NCI-H1048 (cell line): ENCODE measurements at places on chromosomes 3 and 15.

DNA sequence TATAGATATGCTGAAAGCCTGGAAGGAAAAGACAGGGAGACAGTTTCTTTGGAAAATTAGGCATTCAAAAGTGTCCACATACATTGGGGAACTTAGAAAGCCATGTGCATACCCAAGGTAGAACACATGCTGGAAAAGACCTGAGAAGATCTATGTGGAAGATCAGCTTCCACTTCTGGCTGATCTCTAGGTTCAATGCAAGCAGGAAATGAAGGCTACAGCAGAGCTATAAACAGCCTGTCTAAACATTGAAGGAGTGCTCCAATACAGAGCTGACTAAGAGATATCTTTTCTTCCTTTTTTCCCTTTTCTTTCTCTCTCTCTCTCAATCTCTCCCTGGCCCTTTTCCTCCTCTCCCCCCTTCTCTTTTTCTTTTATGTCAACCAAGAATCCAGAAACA lies 73.6 kb upstream of the TCF12 start:
- no peak for DNase-seq

DNA sequence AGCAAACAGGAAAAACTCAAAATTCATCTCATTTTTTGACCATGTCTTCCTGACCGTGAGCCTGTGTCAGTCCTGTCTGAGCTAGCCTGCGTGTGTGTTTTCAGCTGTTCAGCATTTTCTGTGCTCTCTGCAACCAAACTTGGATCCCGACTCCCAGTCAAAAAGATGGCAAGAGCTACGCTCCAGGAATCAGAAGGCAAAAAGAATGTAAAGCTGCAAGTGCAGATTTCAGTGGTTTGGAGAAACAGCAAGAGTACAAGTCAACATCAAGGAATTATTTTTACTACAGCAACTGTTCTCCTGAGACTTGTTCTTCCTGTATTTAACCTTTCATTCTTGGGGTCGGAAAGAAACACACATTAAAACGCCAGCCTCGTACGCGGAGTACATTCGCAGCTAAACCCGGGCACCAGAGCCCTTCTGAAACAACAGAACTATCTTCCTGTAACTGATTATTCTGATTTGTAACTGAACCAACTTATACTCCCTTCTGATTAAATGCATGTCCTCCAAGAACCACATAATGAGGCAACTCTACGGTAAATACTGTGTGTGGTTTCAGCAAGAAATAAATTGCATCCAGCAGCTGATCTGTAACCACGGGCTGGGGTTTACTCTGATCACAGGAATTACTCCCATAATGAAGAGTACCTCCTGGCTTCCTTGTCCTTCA lies 107.4 kb downstream of the LRIG1 start:
- DNase-seq = no peak

DNA sequence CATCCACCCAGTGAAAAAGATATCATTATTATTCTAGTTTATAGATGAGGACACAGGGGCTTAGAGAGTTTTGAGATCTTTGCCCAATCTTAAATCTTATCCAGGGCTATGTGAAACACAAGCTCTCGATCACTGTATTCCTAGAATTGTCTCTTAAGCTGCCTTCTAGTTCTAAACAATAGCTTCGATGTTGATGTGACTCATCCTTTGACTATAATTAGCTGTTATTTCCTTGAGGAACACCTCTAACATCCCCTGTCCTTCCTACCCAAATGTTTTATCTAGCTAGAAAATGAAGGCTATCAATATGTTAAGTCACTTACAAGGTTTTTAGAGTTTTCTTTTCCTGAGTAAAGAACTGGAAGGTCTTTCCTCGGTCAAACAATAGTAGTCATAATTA lies 83.1 kb upstream of the STAC start:
- no peak for DNase-seq

- DNase-seq = no peak
These were observed 36.0 kb upstream of the CBLB start for GRCh38 chr3:105904678-105905284.

DNA sequence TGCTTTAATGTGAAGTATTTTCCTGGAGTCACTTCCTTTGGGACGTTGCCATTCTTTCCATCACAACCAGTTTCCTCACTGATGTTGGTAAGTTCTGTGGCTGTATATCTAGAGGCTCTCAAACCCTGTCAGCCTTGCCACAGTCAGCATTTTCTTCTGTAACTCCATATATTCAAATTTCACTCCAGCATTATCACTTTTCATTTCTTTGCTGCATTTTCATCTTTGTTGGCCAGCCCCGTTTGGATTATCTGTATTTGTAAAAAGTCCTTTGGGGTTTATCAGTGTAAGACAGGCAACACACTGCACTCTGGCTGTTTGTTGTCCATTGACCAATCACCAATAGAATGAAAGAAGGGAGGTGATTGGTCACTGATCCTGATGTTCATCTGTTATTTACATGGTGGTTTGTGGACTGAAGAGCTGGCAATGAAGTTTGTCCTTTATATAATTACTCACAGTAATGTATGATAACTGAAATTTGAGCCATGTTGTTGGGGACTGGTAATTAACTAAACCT lies 20.3 kb downstream of the GMPS start:
- DNase-seq = no peak

- DNase-seq = no peak
These were observed 160.6 kb downstream of the RBMS3 start for GRCh38 chr3:29441422-29441821.

GRCh38 chr3:157752554-157752953 lies 249.3 kb upstream of the VEPH1 start:
- no peak for DNase-seq

GRCh38 chr3:164452707-164453106 lies 625.6 kb downstream of the SI start:
- no peak for DNase-seq

- no peak for DNase-seq
These were observed 72.1 kb upstream of the ETV5 start for GRCh38 chr3:186180891-186181481.

- no peak for DNase-seq
These were observed 18.4 kb downstream of the LRCH3 start for GRCh38 chr3:197809356-197810020.

GRCh38 chr3:106097817-106098435 lies 229.1 kb upstream of the CBLB start:
- DNase-seq = no peak

- no peak for DNase-seq
These were observed 33.7 kb downstream of the KIF7 start for GRCh38 chr15:89621547-89621946.
